ENCODE measurements at places on chromosomes 11 and 22.

DNA sequence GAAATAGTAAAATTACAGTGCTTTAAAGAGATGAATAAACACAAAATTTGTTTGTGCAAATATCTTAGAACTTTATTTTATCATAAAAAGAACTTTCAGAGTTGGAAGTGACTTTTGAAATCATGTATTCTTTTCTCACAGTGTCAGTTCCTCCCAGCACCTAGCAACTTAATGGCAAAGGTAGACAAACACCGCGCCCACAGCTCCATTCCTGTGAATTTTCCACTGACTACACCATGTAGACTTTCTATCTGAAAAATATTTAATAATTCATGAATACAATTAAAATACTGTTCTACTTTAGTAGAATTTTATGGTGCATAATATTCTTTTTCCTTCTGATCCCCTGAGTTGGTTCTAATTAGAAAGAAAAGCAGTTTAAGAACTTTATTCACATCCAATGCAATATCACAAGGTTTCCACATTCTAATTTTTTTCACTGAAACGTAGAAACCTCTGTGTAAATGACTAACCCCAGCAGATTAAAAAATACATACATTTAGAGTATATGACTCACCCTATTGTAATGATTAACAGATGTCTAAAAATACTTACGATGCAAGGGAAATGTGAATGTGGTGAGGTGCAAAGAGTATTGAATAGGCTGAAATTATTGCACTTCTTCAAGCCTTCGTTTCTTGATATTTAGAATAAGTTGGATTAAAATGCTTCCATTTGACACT lies 218.2 kb upstream of the CCDC179 start:
- no peak for DNase-seq

DNA sequence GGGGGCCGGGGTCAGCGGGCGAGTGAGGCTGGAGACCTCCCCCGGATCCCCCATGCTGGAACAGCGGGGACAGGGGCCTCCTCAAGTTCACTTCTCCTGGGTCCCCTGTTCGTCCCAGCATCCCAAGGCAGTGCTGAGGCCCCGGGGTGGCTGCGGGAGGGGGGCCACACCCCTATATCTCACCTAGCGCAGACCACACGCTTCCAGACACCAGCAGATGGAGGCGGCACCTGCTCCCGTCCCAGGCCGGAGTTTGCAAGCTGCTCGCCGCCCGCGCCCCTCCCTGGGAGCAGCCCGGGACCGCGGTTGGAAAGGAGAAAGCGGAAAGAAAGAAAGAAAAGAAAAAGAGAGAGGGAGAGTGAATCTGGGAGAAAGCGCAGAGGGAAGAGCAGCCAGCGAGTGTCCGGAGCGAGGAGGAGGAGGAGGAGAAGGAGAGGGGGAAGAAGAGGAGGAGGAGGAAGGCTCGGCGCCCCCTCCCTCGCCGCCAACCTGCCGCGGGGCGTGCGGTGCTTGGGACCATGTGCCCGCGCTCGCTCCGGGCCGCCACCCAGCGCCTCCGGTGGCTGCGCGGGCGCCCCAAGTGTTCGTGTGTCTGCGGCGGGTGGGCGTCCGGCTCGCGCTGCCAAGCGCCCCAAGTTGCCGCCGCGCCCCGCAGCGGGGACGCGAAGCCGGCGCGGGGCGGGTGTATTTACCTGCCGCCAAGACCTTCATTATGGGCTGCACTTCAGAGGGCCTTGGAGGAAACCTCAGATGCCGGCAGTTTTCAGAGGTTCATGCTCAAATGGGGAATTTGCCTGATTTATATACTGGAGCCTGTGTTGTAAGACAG lies at the start of gene LIF:
Gene LIF, minus strand, starts transcription at position 775 of the 829 bp plus-strand sequence. Its CDS starts 64 bp downstream, at position 711.
- DNase-seq = no peak

- DNase-seq = no peak
These were observed 122.7 kb downstream of the RBFOX2 start for GRCh38 chr22:35905894-35906293.

DNA sequence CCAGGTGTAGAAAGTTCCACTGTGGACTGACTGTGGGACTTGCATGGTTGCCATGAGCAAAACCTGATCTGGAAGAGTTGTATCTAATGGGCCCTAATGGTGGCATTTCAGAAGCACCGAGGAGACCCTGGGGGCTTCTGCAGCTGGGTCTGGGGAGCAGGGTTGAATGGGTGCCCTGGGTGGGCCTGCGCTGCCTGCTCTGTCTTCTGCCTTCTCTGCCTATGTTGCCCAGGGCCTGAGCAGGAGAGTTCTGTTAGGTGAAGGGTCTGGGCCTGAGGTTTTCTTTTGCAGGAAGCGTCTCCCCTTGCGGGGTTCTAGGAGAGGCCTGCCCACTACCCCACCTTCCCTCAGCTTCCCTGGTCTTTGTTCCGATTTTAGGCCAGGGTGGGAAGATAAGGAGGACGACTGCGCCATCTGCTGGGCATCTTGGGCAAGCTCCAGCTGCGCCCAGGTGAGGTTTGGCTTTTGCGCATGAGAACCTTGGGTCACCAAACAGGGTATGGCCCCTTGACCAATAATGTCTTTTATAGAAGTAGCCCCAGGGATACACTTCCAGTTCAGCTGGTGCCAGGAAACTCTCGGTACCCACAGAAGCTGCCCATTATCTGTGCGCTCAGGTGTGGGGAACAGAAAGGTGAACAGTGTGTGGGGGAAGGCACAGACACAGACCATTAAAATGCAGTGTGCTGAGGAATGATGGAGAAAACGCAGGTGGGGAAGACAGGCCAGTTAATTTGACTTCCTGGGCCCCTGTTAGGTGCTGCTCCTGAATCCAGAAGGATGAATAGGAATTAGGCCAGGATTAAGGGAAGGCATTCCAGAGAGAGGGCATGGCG lies 23.2 kb downstream of the COMMD9 start:
- peak; percentile 69 for DNase-seq

GRCh38 chr22:48627203-48627602 lies 1200.5 kb downstream of the BRD1 start:
- DNase-seq = no peak

DNA sequence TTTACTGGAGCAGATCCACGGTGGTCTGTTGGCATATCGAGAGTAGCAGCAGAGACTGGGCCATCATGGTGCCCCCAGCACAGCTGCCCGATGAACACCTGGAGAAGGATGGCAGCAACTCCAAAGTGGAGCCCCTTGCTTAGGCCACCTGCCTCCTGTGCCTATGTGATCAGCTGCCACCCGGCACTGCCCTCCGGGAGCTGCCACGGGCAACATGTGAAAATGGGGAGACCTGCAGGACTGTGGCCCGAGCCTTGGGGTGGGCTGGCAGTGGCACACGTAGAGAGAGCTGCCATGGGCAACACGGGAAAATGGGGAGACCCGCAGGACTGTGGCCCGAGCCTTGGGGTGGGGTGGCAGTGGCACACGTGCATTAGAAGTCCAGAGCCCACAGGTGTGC lies 3.1 kb downstream of the FXYD2 start:
- no peak for DNase-seq

DNA sequence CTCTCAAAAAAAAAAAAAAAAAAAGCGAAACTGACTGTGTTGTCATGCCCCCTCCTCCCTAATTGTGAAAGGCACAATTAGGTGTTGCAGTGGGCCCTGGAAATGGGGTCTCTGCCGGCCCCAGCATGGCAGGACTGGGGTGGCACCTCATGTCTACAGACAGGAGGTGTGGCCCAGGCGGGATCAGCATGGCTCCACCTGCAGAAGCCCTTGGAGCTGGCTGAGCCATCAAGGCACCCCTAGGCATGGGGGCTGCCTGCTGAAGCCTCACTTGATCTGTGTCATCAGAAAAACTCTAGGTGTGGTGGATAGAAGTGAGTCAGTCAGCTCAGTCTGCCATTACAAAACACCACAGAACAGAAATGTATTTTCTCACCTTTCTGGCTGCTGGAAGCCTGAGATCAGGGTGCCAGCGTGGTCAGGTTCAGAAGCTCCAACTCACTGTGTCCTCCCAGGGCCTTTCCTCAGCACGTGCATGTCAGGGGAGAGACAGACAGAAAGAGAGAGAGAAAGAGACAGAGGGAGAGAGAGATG lies 10.1 kb upstream of the B4GALNT4 start:
- DNase-seq = no peak

DNA sequence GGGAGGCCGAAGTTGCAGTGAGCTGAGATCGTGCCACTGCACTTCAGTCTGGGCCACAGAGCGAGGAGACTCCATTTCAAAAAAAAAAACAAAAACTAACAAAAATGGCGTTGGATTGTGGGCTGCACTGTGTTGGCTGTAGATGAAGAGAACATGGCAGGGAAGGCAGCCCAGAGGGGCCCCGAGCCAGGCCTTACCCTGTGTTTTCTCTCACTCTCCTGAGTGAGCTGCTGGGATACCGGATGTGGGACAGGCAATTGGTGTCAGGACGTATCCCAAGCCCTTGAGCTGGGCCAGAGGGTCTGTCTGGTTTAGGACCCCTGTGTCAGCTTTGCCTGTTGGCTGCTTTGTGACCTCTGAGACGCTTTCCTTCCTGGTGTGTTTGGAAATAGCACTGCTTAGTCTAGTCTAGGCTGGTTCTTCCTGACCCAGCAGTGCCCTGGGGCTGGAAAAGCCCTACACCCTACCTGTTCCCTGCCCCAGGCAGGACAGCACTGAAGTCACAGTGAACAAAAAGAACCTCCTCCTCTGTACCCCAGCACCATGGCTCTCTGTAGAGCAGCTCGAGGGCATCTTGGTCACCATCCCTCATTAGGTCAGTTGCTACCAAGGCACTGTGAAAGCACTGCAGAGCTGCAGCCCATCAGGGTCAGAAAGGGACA lies 17.8 kb downstream of the CHADL start:
- no peak for DNase-seq

DNA sequence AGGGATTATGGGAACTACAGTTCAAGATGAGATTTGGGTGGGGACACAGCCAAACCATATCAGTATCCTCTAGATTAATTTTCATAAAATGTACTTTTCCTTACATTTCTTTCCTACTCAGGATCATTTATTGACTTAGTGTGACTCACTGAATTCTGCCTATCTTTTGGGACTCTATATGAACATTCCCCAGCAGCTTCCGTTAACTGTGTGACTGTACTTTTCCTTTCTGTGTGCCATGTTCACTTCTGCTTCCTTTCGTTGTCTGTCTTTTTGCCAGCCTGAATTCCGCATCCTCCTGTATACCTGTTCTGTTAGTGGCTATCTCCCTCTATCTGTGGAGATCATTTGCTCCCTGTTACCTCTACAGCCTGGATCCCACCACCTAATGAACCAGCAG lies 48.8 kb downstream of the SPECC1L start:
- DNase-seq = no peak

DNA sequence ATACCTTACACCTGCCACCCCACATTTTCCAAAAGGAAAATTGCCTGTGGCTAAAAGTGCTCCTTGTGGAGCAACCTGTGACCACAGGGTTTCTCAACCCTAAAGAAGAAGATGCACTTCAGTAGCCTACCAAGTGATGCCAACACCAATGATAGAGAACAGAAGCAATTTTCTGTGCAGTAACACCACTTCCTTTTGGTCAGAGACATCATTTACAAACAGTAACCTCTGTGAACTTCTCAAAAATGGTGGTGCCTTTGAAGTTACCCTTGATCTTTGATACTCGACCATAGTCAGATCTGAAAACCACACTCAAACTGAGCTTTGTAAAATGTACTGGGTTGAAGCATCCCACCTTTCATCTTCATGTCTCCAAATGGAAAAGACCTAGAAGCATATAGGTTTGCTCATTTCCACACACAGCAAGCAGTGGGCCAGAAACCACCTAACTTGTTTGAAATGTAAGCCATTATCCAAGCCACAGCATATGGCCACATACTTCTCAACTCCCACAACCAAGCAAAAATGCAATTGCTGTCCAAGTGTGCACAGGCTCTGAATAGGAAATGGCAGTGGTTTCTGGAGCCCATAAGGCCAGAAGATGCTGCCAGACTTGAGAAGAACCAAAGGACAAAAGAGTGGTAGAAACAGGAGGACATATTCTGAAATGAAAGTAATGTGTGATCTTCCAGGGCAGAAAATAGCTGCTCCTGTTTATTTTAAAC lies 24.3 kb downstream of the MPPED2 start:
- DNase-seq = no peak

DNA sequence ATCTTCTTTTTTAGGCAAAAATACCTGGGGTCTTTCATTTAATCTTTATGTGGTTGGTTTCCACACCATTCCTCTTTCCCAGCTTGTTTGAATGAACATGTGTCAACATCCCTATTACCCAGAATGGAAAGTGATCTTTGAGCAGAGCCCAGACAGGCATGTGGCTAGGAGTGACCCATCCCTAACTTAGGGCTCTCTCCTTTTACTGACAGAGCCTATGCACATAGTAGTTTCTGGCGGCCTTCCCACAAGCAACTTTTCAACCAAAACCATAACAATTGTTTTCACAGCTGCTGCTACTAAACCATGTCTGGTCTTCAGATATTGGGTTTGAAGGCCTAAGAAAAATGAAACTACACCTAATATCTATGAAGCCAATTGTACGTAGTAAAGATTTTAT lies 107.5 kb downstream of the TENM4 start:
- no peak for DNase-seq

DNA sequence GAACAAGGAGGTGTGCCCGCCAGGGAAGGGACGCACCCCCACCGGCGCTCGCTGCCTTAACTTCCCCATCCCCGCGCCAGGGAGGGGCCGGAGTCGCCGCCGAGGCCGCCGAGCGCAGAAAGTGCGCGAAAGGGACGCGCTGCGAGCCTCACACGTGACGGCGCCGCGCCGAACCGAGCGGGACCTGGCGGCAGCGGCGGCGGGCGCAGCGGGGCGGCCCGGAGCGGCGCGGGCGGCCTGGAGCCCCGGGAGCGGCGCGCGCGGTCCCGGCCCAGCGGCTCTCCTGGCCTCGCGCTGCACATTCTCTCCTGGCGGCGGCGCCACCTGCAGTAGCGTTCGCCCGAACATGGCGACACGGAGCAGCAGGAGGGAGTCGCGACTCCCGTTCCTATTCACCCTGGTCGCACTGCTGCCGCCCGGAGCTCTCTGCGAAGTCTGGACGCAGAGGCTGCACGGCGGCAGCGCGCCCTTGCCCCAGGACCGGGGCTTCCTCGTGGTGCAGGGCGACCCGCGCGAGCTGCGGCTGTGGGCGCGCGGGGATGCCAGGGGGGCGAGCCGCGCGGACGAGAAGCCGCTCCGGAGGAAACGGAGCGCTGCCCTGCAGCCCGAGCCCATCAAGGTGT lies at the start of gene SORL1:
Gene SORL1, plus strand, starts transcription at position 329 of the 623 bp plus-strand sequence. Its CDS starts 18 bp downstream, at position 347.
- DNase-seq = peak; percentile 81

DNA sequence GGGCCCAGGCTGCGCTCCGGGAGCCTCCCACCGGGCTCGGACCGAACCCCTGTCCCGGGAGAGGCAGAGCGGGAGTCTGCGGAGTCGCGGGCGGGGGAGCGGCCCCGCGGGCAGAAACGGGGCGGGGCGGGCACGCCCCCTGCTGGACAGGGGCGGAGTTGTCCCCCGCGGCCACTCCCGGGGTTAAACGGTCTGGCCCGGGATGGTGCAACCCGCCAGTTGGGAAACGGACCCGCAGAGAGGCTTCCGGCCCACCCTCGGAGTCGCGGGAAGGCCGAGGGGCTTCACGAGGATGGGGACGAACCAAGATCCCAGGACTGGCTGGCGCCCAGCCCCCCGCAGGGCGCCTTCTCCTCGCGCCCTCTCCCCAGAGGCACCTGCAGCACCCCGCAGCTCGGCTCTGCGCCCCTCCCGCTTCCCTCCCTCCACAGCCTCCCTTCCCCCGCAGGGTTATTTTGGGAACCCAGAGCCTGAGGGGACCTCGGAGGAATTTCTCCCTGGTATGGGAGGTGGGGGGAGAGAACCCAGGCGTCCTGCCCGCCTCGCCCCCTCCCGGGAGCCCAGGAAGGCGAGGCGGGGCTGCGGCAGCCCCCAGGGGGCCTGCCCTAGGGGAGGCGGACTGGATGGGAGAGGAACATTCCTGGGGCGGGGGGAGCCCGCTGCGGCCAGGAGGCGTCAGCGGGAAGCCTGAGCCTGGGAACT lies 902 bp downstream of the RASGRP2 start:
- peak; percentile 78 for DNase-seq

- DNase-seq = no peak
These were observed 18.3 kb upstream of the MICAL3 start for GRCh38 chr22:18042685-18043084.

Measured in uterus (tissue), 4 donors.